Stimulated activated CD4-positive, alpha-beta T cell treated with anti-CD3 and anti-CD28 coated beads, Interleukin-12 subunit alpha, Interleukin-12 subunit beta, amount 100 ng/mL, for 24 hours (primary cell): ENCODE measurements at places on chromosomes 11 and 22.

DNA sequence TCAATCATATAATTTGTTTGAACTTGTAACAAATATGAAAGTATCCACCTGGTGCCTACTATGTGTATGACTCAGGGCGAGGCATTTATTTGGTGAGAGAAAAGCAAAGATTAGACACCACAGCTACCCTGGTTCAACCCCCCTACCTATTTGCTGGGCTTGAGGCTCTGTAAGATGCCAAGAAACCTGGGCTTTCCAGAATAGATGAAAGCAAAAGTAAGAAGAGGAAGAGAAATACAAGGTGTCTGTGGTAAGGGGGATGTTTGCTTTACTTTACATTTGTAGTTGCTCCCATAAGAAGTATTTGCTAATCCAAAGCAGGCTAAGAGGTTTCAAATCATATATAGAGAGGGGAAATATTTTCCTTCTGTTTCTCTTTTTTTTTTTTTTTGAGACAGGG lies 61.7 kb downstream of the DDI1 start:
- DNase-seq: no peak

GRCh38 chr11:45400591-45400990 lies 114.5 kb upstream of the SYT13 start:
- DNase-seq: no peak

- DNase-seq: no peak
These were observed 10.0 kb downstream of the RNH1 start for GRCh38 chr11:496834-497564.

DNA sequence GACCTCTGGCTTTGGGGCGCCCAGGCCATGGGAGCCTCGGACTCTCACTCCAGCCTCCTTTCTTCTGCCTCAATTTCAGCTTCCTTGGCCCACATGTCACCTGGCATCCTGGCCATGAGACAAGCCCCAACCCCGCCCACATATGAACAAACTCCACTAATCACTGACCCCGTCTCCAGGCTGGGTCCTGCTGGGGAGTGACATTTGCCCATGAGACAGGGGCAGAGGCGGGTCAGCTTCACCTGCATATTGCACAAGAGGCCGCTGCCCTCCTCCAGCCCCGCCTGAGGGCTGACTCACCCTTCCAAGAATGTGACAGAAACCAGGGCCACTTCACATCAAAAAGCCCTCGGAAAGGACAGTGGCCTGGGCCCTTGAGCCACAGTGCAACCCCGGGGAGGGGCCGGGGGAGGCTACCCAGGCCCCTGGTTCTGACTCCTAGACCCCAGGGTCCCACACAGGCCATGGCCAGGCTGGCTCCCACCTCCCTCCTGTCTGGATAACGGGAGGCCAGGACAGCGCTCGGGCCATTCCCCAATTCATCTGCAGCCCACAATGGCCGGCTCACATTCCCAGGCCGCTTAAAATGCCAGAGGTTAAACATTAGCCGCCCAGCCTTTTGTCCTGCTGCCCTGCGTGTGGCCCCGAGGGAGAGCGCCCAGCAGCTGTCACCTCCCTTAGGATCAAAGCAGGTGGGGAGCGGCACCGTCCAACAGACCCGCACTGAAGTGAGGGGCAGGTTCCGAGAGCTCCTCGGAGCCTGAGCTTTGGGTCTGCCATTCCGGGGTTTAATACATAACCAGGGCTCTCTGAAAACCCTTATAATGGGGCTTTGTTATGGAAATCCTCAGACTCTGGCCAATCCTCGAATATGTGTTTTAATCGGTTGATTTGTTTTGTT lies 42.3 kb downstream of the TRMU start:
- no peak for DNase-seq

- no peak for DNase-seq
These were observed 33.5 kb upstream of the CD44 start for GRCh38 chr11:35105319-35106079.

DNA sequence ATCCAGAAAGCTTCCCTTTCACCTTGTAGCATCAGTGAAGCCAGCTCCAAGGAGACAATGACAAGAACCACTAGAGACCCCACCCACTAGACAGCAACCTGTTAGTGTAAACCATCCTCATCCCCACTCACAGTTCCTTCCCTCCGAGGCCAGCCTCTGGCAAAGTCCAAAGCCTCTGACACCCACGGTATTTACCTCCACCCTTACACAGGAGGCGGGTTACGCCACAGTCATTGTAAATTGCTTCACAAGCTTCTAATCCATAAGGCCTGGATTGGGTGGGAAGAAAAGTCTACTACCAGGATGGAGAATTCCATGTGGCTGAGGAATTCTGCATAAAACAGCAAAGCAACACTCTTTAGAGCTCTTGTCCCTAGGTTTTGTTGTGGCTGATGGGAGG lies 287.4 kb downstream of the BUD13 start:
- DNase-seq: no peak

DNA sequence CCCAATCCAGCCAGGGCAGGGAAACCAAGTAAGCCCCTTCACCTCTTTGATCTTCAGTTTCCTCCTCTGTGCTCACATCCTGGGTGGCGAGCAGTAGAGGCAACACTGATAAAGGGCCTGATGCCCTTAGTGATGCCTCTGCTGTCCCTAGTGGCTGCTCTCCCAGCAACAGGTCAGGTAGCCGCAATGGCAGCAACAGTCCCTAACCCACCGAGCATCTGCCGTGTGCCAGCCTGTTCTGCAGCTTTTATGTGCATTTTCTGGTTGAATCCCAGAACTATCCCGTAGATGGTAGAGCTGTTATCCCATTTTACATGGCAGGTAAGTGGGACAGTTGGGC lies 5.2 kb downstream of the SCYL1 start:
- DNase-seq: no peak

- DNase-seq: no peak
These were observed 75.0 kb upstream of the AMPD3 start for GRCh38 chr11:10379871-10380568.
